Naive thymus-derived CD4-positive, alpha-beta T cell (primary cell): ENCODE measurements at places on chromosomes 5 and 9. TPM values are rescaled to one million over a fixed set of nuclear protein-coding genes. Genes with fewer than 3 reads are reported as not detected.

DNA sequence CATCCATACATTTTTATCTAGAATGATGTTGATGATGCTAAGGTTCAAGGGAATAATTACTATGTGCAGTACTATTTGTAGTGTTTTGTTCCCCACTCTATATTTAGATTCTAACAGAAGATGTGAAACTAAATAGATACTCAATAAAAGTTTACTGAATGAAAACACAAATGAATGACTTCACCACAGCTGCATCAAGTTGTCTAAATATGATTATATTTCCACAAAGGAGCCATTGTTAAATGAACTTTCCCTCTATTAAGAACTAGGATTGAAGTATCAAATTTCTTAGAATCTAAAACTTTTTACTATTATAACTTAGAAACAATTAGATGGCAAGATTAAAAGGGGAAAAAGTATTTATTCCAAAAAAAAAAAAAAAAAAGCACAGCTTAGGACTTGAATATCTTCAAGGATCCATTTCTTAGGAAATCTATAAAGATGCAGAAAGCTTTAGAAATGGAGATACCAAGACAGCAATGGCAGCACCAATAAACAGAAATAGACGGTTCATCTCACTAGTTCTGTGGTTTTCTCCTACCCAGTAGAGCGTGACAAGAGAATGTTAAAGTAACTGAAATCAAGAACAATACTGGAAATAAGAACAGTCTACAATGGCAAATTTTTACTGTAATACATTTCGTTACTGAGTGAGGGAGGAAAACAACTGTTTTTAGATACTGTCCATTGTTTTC is 347.6 kb downstream of the EBF1 start:
- no peaks in the 10 kb centered on the region for H3K4me1 ChIP-seq
- no peaks in the 10 kb centered on the region for H3K36me3 ChIP-seq
- DNase-seq = no peak
- no peaks in the 10 kb centered on the region for H3K27me3 ChIP-seq
- no peak overlapping the region for H3K4me3 ChIP-seq

DNA sequence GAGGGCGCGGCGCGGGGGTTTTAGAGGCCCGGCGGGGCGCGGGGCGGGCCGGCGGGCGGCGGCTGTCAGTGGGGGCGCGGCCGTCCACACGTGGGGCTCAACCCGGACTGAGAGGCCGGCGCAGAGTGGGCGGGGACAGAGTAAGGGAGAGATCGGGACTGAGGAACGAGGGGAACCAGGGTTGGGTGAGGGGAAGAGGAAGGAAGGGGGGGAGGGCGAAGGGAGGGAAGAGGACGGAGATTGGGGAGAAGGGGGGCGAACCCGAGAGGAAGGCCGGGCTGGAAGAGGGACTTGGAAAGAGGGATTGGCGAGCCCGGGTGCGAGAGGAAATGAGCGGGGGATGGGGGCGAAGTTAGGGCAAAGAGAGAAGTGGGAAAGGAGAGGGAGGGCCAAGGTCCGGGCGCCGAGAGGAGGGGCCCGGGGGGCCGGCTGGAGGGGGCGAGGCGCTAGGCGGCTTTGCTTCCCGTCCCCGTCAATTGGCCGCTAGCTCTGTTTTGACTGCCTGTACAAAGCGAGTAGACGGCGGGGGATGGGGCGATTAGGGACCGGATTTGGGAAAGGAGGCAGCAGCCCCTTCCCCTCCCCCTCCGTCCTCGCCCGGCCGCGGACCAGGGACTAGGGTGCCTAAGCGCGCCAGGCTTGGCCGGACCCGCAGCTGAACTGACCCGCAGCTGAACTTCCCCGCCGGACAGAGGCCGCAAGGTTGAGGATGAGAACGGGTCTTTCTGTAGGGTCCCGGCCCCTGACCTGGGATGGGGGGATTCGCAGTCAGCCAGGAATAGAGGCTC is 399 bp upstream of the FBN2 start:
- H3K4me1 ChIP-seq = no peaks in the 10 kb centered on the region
- no peak overlapping the region for H3K27ac ChIP-seq
- H3K4me3 ChIP-seq = no peak overlapping the region
- H3K36me3 ChIP-seq = no peaks in the 10 kb centered on the region
- H3K27me3 ChIP-seq = no peaks in the 10 kb centered on the region

- no peak overlapping the region for H3K4me3 ChIP-seq
- peaks cover 8% of the 10 kb centered on the region for H3K4me1 ChIP-seq
- H3K36me3 ChIP-seq = no peaks in the 10 kb centered on the region
- no peaks in the 10 kb centered on the region for H3K27me3 ChIP-seq
Observed at GRCh38 chr9:133379153-133380086, 3.3 kb downstream of the STKLD1 start.

DNA sequence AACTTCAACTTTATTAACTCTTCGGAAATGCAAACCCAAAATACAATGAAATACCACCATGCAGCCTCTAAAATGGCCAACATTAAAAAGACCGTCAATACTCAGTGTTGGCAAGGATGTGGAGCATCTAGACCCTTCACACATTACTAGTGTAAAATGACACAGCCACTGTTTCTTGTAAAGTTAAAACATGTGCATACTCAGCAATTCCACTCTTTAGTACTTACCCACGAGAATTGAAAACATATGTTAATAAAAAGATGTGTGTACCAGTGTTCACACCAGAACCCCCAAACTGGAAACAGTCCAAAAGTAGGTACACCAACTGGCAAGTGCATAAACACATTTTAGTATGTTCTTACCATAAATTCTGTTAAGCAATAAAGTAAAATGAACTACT is 294.7 kb downstream of the PLK2 start:
- no peak for DNase-seq
- no peak overlapping the region for H3K27ac ChIP-seq
- no peaks in the 10 kb centered on the region for H3K4me1 ChIP-seq
- H3K27me3 ChIP-seq = no peaks in the 10 kb centered on the region
- H3K36me3 ChIP-seq = no peaks in the 10 kb centered on the region

DNA sequence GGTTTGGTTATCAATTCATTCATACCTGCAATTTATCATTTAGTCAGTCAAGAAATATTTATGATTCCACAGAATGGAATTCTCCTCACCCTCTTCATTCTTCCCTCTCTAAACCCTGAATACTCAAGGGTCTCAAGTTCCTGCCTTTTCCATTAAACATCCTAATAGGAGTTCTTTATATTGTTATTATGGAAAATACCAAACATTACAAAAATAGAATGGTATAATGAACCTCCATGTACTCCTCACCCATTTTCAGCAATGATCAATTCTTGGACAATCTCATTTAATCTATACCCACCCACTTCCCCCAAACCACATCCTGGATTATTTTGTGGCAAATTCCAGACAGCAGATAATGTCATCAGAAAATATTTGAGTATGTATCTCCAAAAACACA is 74.5 kb downstream of the ADAMTS12 start:
- H3K36me3 ChIP-seq = no peaks in the 10 kb centered on the region
- H3K4me3 ChIP-seq = no peak overlapping the region
- H3K27ac ChIP-seq = no peak overlapping the region
- H3K27me3 ChIP-seq = no peaks in the 10 kb centered on the region
- H3K4me1 ChIP-seq = no peaks in the 10 kb centered on the region

DNA sequence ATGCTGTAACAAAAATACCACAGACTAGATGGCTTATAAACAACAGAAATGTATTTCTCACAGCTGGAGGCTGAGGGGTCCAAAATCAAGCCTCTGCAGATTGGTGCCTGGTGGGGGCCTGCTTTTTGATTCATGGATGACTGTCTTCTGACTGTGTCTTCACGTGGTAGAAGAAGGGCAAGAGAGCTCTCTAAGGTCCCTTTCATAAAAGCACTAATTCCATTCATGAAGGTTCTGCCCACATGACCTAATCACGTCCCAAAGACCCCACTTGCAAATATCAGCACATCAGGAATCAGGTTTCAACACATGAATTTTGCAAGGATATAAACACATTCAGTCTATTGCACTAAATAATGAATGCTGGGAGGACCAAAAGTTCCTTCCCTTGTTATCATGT is 278.4 kb downstream of the MARCHF11 start:
- H3K36me3 ChIP-seq = no peaks in the 10 kb centered on the region
- no peak for DNase-seq
- H3K27me3 ChIP-seq = no peaks in the 10 kb centered on the region

DNA sequence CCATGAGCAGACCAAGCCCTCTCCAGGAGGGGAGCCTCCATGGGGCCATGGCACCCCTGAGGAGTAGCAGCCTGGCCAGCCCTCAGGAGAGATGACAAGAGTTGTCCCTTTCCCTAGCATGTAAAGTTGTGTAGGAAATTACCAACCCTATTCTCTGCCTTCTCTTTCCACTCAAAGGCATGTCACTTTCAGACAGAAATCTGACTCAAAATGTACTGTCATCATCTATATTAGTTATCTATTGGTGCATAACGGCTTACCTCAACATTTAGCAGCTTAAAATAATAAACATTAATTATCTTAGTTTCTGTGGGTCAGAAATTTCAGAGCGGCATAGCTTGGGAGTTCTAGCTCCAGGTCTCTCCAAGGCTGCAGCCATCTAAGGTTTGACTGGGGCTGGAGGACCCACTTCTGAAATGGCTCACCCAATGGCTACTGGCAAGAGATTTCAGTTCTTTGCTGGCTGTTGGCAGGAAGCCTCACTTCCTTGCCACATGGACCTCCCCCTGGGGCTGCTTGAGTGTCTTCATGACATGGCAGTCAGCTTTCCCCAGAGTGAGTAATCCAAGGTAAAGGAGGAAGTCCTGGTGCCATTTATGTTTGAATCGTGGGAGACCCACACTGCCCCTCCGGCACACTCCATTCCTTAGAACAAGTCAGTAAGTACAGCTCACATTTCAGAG is 632.3 kb downstream of the CCDC171 start:
- H3K4me3 ChIP-seq = no peak overlapping the region
- H3K4me1 ChIP-seq = no peaks in the 10 kb centered on the region
- no peaks in the 10 kb centered on the region for H3K27me3 ChIP-seq
- no peaks in the 10 kb centered on the region for H3K36me3 ChIP-seq

GRCh38 chr5:17426104-17426749 is 71.8 kb upstream of the TAF11L2 start:
- H3K4me3 ChIP-seq = no peak overlapping the region
- H3K27me3 ChIP-seq = no peaks in the 10 kb centered on the region
- H3K27ac ChIP-seq = no peak overlapping the region
- no peaks in the 10 kb centered on the region for H3K4me1 ChIP-seq

DNA sequence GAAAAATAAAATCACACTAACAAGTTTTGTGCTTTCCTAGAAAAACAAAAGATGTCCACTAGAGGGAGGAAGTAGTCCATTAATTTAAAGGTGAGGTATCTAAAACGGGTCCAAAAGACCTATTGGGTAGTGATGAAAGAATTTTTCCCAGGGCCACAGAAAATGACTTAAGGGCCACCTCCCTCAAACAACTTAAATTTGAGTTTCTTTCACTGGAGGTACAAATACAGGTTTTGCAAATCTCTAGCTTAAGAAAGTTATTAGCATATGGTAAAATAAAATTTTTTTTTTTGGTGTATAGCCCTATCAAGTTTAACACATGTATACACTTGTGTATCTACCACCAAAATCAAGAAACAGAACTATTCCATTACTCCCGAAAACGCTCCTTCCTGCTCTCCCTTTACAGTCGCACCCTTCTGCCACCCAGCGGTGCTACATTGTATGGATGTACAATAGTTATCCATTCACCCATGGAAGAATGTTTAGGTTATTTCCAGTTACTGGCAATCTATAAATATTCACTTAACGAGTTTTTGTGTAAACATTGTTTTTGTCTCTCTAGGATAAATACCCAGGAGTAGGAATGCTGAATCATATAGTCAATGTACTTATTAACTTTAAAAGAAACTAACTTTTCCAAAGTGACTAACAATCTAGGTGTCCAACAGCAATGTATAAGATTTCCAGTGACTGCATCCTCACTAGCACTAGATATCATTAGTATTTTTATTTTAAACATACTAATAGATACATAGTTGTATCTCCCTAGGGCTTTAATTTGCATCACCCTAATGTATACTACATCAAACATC is 21.9 kb downstream of the DEPDC1B start:
- no peaks in the 10 kb centered on the region for H3K27me3 ChIP-seq
- peak; percentile 11 for DNase-seq
- no peaks in the 10 kb centered on the region for H3K4me1 ChIP-seq
- H3K27ac ChIP-seq = no peak overlapping the region
- H3K4me3 ChIP-seq = no peak overlapping the region

GRCh38 chr5:124645396-124645795 is 101.0 kb downstream of the ZNF608 start:
- H3K27ac ChIP-seq = no peak overlapping the region
- no peaks in the 10 kb centered on the region for H3K27me3 ChIP-seq
- H3K4me3 ChIP-seq = no peak overlapping the region
- no peak for DNase-seq
- peaks cover 14% of the 10 kb centered on the region for H3K4me1 ChIP-seq

DNA sequence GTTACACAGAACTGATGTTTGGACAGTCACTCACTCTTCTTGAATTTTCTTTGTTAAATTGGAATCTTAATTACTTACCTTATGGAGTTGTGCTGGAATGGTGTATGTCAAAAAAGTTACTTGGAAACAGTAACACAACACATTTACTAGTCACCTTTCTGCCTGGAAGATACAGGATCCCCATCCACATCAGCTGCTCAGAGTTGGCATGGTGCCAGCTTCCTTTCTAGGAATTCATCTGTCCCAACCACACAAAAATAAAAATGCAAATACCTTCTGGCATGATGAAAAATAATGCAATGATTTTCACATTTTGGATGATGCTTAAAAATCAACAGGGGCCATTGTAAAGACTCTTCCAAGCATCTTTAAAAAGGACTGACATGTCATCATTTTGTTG is 341.5 kb downstream of the TMEM38B start:
- H3K4me3 ChIP-seq = no peak overlapping the region
- no peaks in the 10 kb centered on the region for H3K36me3 ChIP-seq
- no peaks in the 10 kb centered on the region for H3K4me1 ChIP-seq
- H3K27me3 ChIP-seq = no peaks in the 10 kb centered on the region

DNA sequence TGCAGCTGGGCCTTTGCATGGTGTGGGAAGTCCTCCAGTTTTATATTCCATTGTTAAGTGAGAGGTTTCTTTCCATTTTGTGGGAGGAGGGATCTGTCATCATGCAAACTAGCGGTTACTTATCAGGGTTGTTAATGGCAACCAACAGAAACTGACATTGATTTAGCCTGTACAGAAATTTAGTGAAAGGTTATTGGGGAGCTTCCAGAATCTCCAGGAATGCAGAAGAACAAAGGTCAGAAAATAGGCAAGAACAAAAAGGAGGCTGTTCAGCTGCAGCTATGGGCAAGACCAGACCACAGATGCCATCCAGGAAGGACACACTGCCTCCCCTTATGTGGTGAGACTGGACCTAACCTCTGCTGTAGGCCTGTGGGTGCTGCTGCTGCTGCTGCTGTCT is 395.8 kb downstream of the KDM4C start:
- H3K27me3 ChIP-seq = no peaks in the 10 kb centered on the region
- H3K4me3 ChIP-seq = no peak overlapping the region
- H3K4me1 ChIP-seq = peaks cover 28% of the 10 kb centered on the region
- peaks cover 3% of the 10 kb centered on the region for H3K36me3 ChIP-seq
- DNase-seq = no peak

- no peak overlapping the region for H3K4me3 ChIP-seq
- H3K27me3 ChIP-seq = no peaks in the 10 kb centered on the region
- no peak overlapping the region for H3K27ac ChIP-seq
- H3K36me3 ChIP-seq = no peaks in the 10 kb centered on the region
- H3K4me1 ChIP-seq = peaks cover 2% of the 10 kb centered on the region
Observed at GRCh38 chr9:121272401-121272948, 4.5 kb downstream of the GSN start.

The RC3H2 gene
- 53.9 TPM for total RNA-seq

The C8G gene
- 2.2 and 3.6 TPM in 2 replicates for total RNA-seq

The ACOT12 gene
- total RNA-seq = 0.46 TPM

The SLC28A3 gene
- total RNA-seq = not detected

The KIF24 gene
- 5.3 and 6.0 TPM in 2 replicates for total RNA-seq

The TEK gene
- total RNA-seq = not detected

The TTF1 gene
- 10.9 TPM for total RNA-seq

The SLC6A3 gene
- not detected for total RNA-seq

The RAB3C gene
- not detected for total RNA-seq
